ENCODE measurements at places on chromosomes 5 and 9.

DNA sequence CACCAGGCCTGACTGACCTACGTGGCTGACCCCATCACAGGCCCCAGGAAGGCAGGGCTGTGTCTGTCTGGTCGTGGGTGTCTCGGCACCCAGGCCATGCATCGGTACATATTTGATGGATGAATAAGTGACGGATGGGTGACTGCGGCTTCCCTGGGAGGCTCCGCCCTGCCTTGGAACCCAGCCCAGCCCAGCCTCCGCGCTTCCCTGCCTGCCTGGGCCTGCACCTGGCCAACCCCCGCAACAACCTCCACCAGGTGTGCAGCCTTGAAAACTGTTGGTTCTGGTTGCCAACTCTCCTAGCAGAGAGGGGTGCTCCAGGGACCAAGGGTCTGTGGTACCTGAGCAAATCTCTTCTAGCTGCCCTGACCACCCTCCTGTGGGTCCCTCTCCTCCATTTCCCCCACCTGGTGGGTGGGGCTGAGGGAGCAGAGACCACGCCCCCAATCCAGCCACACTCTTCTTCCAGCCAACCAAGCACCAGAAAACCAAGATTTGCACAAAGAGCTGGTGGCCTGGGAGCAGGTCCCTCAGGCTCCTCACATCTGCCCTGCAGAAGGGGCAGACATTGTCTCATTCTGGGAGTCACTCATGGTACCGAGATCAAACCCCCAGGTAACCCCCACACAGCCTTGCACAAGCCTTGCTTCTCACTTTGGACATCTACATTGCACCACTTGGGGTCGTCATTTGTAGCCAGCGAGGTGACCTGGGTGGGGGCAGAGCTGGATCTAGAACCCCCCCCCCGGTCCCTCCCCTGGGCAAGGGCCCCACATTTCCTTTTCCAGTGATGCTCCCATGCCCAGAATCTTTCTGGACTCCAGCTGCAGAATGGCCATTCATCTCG, 100.6 kb upstream of the IER5L start:
- no peak for DNase-seq

DNA sequence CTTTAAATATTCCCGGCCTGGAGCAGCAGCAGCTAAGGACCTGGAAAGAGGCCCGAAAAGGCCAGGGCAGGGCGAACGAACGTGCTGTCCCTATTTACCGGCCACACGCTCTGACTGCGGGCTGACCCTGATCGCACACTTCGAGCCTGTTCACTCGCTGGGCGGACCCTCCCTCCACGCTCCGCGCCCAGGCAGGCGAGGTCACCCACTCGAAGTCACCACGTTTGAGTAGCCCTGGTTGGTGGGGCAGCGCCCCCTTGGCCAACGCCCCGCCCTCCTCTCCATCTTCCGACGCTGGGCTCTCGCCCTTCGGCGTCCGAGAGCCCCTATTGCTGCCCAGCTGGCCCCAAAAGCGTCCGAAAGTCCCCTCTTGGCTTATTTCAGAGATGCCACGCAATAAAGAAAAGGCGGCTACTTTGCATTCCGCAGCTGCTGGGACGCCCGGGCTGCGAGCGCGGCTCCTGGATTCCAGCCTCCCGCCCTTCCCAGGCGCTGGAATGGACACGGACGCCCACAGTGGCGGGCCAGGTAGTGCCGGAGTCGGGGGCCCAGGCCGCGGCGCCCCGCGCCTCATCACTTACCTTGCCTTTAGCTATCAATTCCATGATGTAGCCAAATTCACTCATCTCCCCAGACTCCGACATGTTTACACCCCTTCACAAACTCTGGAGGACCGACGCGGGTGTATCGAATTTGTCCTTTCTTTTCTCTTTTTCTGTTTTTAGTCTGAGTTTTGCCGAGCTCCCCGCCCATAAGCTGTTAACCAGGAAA, 9.9 kb upstream of the TRIM36 start:
- no peak for DNase-seq

DNA sequence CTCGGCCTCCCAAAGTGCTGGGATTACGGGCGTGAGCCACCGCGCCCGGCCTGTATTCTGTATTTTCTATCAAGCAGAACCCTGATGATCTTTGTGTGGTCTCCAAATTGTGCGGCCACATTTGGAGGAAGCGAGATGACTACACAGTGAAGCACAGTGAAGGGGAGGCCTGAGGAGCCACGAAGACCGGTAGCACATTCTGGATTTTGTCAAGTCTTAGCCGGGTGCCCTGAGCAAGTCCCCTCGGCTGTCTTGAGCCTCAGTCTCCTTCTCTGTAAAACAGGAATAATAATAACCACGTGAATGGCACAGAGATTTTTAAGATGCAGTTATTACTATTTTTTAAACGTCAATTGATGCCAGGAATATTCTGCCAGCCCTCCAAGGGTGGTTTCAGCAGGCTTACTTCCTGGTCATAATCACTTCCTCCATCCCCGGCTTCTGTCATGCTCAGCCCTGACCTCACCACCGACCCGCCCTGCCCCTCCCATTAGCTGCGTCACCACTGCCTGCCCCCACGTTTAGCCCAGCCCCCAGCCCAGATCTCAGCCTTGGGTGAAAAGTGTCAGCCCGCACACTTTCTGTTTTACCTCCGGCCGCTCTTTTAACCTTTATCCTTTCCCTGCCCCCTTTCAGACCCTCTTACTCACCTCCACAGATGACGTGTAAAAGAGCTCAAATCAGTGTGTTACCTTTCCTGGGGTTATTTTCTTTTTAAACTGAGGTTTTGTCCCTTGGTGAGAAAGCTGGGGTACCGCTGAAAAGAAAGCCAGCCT, 27.0 kb upstream of the ERGIC1 start:
- peak; percentile 96 for DNase-seq

DNA sequence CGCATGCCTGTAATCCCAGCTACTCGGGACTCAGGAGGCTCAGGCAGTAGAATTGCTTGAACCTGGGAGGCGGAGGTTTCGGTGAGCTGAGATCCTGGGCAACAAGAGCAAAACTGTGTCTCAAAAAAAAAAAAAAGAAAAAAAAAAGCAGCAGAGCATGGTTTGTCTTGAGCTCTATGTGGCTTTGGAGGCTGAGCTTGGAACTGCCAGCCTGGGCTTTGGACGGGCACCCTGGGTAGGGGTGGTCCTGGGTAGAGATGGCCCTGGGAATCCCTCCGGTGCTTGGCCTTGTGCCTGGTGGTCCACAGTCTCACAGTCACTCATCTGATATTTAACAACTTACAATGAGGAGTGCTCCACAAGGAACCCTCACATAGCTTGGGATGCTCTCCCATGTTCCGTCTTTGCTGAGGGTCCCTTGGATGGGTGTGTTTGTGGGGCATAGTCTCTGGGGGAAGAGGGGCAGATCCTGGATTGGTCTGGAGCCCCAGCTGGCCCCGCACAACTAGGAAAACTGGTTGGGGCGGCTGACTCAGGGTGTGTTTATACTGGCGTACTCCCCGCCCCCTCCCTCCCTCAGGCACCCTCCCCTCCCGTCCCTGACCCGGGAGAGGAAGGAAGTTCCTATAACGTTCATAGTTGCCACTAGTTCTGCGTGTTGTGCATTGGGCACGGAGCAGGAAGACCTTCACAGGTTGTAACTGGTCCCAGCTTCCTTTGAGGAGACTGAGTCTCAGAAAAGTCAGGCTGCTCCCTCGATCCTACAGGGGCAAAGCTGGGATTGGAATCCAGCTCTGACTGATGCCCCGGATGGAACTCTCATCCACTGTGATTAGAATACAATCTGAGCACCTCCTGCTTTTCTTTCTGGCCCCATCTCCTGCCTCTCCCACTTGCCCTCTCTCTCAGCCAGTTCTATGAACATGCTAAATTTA, 11.2 kb downstream of the IER5L start:
- peak; percentile 71 for DNase-seq

GRCh38 chr5:120457839-120458507, 6.1 kb upstream of the PRR16 start:
- peak; percentile 67 for DNase-seq

GRCh38 chr9:524008-524407, 309.3 kb downstream of the DOCK8 start:
- DNase-seq = no peak

GRCh38 chr9:21549251-21549765, 67.2 kb upstream of the IFNE start:
- DNase-seq = no peak

GRCh38 chr9:132239518-132239917, 77.7 kb downstream of the NTNG2 start:
- DNase-seq = no peak

- DNase-seq = no peak
Measured at GRCh38 chr5:147216552-147217154, 18.2 kb upstream of the STK32A start.

GRCh38 chr9:97761056-97761598, 64.0 kb upstream of the XPA start:
- no peak for DNase-seq

- DNase-seq = peak; percentile 76
Measured at GRCh38 chr9:136560586-136560985, 14.7 kb upstream of the NOTCH1 start.

DNA sequence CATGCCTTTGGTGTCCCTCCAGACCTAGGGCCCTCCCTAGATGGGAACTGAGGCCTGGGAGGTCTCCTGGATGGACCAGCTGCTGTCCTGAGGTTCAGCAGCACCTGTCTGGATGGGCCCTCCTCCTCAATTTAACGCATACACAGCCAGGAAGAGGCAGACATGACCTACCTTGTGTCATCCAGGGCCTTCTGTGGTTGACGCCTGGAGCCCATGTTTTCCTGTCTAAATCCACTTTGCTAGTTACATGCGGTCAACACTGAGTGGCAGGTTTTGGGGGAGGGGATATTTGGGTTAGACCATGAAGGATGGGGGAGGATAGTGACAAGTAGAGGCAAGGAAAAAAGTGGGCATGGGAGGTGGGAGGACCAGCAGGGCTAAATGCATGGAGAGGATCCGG, 3.1 kb upstream of the STC2 start:
- DNase-seq = no peak

Data from inflammatory macrophage treated with lipopolysaccharide for 4 hours (primary cell).